Iris pigment epithelial cell (primary cell): ENCODE measurements at places on chromosomes 4 and X.
A peak's percentile ranks its signal among the peaks of the same experiment; 100 is the strongest.

- DNase-seq = peak; percentile 59
Measured at GRCh38 chrX:84865113-84865512, 138.6 kb upstream of the APOOL start.

DNA sequence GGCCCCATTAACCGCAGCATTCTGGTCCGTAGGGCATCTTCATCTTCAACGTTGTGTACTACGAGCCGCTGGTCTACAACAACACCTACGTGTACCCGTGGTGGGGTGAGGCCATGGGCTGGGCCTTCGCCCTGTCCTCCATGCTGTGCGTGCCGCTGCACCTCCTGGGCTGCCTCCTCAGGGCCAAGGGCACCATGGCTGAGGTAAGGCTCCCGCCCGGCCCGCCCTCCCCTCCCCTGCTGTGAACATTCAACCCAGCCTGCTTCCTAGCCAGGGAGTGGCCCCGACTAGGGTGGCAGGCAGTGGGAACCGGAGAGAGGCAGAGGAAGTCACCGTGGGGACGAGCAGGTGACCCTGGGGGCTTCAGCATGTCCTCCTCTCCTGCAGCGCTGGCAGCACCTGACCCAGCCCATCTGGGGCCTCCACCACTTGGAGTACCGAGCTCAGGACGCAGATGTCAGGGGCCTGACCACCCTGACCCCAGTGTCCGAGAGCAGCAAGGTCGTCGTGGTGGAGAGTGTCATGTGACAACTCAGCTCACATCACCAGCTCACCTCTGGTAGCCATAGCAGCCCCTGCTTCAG, 7.1 kb downstream of the SLC6A8 start:
- DNase-seq = no peak

DNA sequence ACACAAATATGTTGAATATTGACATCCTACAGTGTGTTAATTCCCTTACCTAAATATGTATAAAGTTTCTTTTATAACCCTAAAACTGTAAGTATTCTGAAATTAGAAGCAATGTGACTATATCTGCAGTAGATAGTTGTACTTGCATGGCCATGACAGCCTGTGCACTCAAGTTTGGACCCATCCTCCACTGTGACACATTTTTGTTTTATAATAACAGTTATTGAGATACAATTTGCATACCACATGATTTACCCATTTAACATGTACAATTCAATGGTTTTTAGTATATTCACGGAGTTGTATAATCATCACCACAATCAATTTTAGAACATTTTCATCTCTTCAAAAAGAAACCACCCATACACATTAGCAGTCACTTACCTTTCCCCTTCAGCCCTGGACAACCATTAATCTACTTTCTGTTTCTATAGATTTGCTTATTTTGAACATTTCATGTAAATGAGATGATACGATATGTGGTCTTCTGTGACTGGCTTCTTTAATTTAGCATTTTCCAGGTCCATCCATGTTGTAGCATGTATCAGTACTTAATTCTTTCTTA, 29.6 kb downstream of the HERC3 start:
- DNase-seq = no peak

DNA sequence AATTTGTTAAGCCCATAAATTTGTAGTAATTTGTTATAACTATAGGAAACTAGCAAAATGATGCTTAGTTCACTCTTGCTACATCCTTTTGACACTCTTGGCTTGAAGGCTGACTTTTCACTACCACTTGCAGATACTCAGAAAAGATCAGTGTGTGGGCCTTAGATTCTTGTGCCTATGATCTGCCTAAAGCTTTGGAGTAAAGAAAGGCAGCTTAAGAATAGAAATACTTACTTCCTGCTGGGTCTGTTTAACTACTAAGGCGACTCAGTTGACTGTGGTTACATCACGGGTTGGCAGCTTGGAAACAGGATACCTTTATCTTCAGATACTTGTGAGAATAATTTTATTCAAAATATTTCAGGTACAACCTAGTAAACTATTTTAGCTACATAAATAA, 201.4 kb upstream of the FMR1 start:
- DNase-seq = no peak

DNA sequence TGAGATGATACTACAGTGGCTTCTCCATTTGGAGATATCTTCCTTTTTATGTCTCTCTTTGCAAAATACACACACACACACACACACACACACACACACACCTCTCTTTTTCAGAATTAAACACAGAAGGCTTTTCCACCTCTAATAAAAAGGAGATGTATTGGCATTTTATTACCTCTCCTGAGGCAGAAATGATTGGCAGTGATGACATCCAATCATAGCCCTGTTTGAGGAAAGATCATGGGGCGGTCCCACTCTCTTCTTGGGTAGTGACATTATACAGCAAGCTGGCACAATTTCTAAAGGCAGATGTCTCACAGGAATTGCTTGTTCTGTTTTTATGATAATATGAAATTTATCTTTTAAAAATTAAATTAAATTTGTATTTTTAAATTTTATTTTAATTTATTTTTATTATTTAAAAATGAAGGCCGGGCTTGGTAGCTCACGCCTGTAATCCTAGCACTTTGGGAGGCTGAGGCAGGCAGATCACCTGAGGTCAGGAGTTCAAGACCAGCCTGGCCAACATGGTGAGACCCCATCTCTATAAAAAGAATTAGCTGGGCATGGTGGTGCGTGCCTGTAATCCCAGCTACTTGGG, 15.6 kb downstream of the CHRNA9 start:
- no peak for DNase-seq

DNA sequence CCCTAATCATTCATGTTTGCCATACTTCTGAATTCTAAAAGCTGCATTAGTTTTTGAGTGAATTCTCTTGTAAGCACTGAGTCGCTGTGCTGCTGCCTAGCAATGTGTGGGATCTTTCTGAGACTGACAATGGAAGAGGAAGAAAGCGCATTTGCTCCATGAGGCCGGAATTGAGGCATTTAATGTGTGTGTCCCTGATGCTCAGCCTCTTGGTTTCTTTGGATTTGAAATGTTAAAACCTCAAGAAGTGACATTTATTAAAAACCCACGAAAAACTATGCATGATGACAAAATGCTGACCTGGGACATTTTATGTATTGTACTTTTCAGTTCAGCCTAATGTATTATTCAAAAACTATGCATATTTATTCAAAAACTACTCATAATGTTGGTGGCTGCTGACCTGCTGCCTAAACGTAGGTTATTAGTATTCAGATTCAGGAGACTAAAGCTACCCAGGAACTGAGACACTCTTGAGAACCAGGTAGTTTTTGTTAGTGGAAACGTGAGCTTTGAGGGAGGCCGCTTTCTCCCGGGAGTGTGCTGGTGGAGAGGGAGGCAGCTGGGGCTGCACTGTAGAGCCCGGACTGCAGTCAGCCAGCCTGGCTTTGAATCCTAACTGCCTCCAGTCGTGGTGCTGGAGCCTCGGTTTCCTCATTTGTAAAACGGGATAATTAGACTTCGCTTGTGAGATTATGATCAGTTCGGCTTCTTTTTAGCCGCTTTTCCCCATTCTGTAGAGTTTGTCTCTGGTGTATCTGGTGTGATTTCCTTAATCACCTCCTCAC, 11.3 kb downstream of the RGS12 start:
- no peak for DNase-seq

GRCh38 chr4:84623661-84624060, 40.7 kb downstream of the CDS1 start:
- DNase-seq = no peak

DNA sequence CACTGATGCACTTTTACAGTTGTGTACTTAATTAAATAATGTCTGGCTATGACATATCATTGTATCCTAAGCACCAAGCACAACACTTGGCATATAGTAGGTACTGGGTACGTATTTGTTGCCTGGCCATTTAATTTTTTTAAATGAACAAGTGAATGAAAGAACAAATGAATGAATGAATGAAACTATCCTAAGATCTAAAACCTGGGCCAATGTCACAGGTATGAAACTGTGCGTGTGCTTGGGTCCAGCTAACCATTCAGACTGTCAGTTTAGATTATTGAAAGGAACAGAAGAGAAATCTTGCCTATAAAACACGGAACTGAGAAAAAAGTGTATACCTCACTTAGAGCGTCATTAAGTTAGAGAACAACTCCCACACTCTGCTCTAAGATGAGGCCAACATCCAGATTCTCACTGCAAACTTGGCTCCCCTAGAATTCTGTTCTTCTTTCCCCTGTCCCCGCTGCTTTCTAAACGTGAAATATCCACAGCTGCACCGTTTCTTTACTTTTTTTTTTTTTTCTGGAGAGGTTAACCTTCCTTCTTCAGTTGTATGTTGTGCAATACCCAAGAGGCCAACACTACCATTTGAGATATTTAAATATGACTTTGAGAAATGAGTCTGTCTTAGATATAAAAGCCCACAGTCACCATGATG, 17.3 kb upstream of the SEL1L3 start:
- peak; percentile 25 for DNase-seq

GRCh38 chrX:66014556-66014955, 25.3 kb downstream of the VSIG4 start:
- no peak for DNase-seq
